ENCODE measurements at places on chromosomes 11 and 22. TPM values are rescaled to one million over a fixed set of nuclear protein-coding genes. Genes with fewer than 3 reads are reported as not detected.

GRCh38 chr22:43269246-43269645, 73.9 kb downstream of the SCUBE1 start:
- DNase-seq = no peak

BET1L gene
- 13.1 TPM for total RNA-seq

GRCh38 chr11:10715571-10715970, 22.0 kb upstream of the IRAG1 start:
- no peak for DNase-seq

GRCh38 chr11:3950996-3951660, 95.7 kb downstream of the STIM1 start:
- no peak for DNase-seq

DNA sequence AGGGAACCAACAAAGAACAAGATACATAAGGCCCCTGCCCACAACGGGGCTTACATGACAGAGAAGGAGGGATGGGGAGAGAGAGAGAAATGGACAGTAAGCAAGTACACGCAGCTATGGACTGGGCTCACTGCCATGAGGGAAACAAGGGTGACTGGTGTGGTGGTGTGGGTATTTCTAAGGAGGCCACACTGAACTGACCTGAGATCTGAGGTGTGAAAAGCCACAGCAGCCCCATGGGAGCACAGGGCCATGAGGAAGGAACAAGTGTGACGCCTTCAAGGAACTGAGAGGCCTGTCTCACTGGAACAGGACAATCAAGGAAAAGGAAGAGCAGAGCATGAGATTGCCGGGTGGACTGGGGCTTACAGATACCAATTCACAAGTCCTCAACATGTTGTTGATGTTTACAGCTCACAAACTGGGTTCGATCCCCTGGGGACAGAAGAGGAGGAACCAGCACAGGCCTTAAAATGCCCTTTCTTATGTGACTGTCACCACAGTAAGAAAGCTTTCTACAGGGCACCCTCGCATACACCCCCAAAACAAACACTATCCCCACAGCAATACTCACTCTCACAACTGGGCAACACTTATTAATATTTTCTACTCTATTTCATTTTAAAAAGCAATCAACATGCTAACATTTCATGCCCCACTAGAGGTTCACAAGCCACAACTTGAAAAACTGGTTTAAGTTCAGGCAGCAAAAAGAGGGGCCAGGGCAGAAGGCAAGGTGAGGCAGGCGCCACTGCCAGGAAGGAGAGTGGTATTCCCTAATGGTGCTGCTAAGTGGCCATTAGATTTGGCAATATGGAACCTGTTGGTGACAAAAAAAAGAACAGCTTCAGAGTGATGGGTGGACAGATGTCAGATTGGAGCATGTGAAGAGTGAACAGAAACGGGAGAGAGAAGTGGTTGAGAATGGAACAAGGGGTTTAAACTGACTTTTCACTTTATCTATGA, 39.1 kb downstream of the TCIRG1 start:
- DNase-seq = no peak

OR51E2 gene
- not detected for total RNA-seq

DNA sequence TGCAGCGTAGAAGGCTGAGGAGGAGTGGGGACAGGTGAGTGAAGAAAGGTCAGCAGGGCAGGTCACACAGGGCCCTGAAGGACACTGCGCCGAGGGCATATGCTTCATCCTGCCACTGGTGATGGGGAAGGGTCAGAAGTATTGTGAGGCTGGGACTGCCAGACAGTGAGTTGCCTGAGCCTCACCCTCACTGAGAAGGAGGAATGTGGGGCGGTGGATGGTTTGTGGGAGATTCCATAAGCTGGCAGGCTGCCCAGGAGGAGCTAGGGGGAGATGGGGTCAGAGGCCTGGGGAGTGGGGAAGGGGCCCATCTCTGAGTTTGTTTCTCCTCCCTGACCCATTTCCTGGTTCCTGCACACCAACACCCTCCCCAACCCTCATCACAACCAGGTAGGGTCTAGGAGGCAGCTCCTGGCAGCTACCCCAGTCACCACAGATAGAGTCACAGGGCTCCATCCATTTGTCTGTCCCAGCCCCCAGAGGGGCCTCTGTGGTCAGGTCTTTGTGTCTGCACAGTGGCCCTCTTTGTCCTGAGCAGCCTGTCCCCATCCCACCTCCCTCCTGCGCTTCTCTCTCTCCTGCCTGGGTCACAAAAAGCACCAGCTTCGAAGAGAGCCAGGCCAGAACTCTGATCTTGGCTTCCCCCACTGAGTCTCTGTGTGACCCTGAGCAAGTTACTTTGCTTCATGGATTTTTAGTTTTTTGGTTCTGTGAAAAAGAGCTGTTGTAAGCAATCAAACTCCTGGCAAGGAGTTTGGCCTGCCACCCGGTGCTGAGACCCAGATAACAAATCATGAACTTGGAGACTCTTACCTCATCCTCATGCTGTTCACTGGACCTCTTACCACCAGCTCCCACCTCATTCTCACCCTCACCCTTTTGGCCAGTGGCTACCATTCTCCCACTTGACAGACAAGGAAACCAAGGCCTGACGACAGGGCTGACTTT, 4.6 kb upstream of the P2RY2 start:
- no peak for DNase-seq

DNA sequence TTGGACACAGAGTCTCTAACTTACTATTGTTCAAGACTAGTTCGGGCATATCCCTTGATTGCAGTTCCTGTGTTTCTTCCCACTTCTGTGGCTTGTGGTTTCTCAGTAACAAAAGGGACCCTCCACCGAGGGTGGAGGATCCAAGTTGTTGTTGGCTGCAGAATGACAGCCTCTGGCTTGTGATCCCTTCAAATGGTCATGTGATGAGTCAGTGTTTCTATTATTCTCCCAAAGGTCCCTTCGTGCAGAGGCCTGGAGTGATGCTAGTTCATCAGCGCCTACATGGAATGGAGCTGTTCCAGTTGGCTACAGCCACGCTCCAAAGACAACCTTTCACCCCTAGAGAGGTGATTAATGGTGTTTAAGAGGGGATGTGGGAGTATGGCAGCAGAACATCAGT, 2.6 kb upstream of the VWCE start:
- peak; percentile 84 for DNase-seq

TBX1 gene
- total RNA-seq = 6.5 TPM

NRGN gene
- 2.5 TPM for total RNA-seq

GRCh38 chr22:36208162-36208765, 6.7 kb upstream of the APOL4 start:
- DNase-seq = no peak

GRCh38 chr22:43088627-43088983, 586 bp downstream of the TTLL1 start:
- DNase-seq = no peak

MAJIN gene
- total RNA-seq = not detected

GRCh38 chr11:65571940-65572339, 398 bp upstream of the FAM89B start:
- DNase-seq = no peak

GRCh38 chr11:19744130-19744529, 31.5 kb downstream of the NAV2 start:
- no peak for DNase-seq

DNA sequence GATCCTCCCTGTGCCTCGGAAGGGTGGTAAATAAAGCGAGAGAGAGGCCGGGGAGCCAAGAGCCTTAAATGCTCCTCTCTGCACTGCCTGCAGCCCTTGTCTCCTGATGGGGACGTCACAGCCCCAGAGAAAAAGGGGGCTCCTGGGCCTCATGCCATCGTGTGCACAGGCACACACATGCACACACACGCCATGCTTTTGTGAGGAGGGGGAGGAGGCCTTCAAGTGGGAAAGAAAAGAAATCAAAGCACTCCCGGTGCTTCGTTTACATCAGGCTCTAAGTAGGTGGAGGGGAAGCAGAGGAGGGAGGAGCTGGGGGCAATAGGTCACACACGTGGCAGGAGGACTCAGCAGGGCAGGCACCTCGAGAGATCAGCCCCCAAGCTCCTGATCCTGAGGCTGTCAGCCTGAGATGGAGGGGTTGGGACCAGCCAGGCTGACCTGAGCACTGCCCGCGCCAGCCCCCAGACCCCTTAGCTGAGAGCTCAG, 68.2 kb upstream of the NECTIN1 start:
- DNase-seq = no peak

NEU3 gene
- total RNA-seq = 6.9 TPM

- no peak for DNase-seq
These were observed 788.3 kb downstream of the NTM start for GRCh38 chr11:132158696-132159095.

MAPK12 gene
- total RNA-seq = 54.2 TPM

OR10A2 gene
- total RNA-seq = not detected
